Calu3 (cell line): ENCODE measurements at places on chromosomes 1 and 21.

GRCh38 chr1:169112241-169112640 lies 5.8 kb downstream of the ATP1B1 start:
- no peak for DNase-seq

GRCh38 chr21:39314143-39315027 lies 953 bp upstream of the BRWD1 start:
- DNase-seq, result peak; percentile 16

DNA sequence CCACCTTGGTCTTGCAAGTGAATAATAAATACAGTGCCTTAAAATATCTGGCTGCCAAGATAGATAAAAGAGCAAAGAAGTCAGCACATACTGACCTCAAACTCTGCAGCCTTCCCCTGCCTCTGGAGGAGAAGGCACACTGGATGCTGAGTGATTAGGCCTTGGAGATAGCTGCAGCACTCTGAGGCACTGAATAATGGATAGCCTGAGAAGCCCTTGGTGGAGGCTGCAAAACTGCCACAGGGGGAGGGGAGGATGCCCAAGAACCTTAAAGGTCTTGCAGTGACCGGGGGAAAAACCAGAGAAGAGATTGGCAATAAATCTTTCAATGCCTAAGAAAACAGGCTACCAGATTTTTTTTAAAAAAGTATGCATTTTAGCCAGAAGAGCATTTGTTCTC lies 167.4 kb upstream of the PRMT6 start:
- no peak for DNase-seq

GRCh38 chr1:2908081-2908480 lies 106.6 kb upstream of the TTC34 start:
- no peak for DNase-seq

DNA sequence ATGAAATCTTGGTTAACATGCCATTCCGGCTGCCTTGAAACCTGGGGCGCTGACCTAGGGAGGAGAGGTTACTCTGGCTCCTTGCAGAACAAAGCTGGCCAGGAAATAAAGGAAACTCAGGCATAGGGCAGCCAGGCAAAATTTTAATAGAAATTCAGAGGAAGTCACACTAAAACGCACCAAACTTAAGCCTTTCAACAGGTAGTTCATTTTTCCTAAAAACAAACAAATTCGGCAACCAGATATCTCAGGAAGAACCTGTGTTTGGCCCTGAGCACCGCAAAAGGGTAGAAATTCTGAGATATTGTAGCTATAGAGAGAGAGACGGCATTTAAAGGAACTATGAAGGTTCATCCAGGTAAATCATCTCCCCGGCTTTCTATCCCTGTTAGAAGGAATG lies 13.1 kb downstream of the LYST start:
- no peak for DNase-seq

DNA sequence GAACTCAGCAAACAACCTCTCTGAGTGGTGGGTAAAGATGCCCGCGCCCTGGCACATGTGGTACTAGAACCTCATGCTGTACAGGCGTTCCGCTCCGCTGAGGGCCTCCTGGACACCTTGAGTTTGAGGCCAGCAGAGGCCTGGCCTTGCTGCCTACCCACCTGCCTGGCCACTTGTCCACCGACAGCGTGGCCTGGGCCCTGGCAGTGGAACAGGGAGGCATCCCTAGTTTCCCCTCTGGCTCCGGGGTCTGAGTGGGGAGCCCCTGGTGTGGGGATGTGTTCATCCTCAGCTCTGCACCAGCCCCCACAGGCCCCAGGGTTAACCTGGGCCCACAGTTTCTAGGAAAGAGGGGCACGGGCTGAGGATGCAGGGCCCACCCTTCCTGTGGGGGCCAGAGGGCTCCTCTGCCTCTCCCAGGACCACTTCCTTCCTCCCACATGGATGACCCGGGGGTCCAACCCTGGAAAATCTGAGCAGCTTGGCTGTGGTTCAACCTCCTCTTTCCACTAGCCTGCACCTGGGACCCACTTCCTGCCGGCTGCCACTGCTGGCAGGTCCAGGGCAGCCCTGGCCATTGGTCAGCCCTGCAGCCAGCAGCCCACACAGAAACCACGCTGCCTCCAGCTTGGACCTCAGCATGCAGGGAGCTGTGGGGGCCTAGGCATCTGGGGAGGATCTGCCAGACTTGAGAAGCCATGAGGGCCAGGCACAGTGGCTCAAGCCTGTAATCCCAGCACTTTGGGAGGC lies 53.3 kb upstream of the COL18A1 start:
- DNase-seq, result no peak
